ENCODE measurements at places on chromosomes 5 and 9. TPM values are rescaled to one million over a fixed set of nuclear protein-coding genes. Genes with fewer than 3 reads are reported as not detected.

OR5C1 gene
- not detected for total RNA-seq

ARSB gene
- total RNA-seq: 21.0 TPM

PCDHGB1 gene
- not detected for total RNA-seq

SLC4A9 gene
- total RNA-seq: not detected

CNTNAP3 gene
- total RNA-seq: not detected

SV2C gene
- total RNA-seq: not detected

PROB1 gene
- total RNA-seq: 8.2 TPM

SEMA6A gene
- not detected for total RNA-seq

SLC25A48 gene
- total RNA-seq: not detected

NEUROG1 gene
- not detected for total RNA-seq

CDC25C gene
- total RNA-seq: 6.1 TPM

SLC45A2 gene
- not detected for total RNA-seq

FOXD4L3 gene
- 0.10 TPM for total RNA-seq

RBM18 gene
- 34.1 TPM for total RNA-seq
